Dermis microvascular lymphatic vessel endothelial cell (primary cell): ENCODE measurements at places on chromosomes 3 and 15.

DNA sequence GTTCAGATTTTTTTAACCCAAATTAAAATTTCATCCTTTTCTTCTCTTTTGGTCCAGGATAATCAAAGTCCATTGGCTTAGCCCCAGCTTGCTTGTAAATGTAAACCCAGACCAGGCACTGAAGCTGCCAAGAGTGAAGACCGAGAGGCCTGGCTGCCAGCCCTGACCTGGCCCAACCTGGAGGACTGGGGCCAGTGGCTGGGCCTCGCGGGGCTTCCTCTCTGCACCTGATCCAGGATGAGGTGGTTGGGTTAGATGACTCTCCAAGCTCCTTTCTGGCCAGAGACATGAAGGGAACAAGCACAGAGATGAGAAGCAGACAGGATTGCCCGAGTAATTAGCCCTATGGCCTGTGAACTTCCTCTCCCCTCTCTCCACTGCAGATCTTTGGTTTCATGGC, 50.6 kb downstream of the CMTM6 start:
- no peak for DNase-seq

DNA sequence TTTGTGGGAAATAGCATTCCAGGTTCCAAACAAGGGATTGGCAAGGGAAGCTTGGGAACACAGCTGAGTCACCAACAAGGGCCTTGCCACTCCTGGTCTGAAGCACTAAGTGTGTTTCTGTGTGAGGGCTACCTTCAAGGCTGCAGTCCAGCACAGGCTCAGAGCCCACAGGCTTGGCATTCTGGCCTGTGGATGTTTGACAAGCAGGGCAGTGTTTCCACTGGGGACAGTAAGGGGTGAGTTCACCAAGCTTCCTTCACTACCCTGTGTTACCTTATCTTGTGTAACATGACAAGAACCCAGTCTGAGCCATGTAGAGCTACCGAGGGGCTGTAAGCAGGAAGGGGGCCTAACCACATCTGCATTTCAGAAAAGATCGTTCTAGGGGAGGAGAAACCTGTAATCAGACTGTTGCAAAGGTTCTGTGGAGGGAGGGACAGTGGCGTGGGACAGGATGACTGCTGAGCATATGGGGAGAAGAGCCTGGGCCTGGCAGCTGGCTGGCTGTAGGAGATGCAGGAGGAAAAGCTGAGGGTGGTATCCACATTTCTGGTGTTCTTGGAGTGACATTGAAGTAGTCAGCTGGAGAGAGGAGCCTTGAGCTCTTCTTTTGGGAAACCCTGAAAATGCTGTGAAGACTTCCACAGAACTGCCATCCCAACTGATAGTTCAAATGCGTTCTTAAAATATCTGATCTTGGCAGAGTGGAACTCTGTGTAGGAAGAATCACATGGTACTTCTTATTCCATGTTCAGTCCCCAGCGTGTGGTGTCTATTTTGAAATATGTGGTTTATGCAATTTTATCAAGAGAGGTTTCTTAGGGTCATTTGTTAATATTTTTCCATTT, 61.3 kb downstream of the CTDSPL start:
- DNase-seq = no peak

DNA sequence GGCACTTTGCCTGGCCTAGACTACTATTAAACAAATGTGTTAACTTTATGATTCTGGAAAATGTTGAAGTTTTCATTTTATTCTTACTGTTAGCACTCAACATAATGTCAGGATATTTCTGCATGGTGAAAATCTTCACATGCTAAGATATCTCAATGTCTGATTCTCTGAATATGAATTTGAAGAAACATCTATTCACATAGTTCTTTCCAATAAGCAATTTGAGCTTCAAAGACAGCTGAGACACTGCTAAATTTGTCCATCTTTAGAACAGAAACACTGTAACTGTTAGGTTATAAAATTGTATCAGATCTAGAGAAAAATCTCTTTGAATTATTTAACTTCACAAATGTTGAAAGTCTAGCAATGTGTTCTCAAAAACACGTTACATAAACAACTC, 970.2 kb downstream of the PLOD2 start:
- no peak for DNase-seq

DNA sequence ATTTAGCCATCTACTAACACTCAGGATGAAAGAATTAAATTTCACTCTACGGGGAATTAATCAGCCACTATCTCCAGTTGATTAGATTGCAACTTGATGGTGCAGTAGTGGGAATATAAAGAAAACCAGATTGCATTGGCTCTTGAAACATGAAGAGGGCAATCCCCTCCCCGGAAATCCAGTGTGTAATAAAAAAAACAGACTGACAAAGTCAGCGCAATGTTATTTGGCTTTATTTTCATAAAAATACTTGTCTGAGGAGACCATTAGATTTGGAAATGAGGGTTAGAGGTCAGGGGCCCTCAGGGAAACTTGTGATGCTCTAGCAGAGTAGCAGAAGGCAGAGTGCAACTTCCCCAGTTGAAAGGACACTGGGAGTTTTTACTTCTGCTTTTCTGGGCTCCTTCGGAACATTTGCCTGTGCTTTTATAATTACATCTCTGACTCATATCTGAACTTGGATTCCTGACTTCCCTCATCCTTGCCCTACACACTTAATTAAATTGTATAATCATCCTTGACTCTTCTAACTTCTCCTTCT, 326.8 kb downstream of the TUSC7 start:
- DNase-seq = no peak

GRCh38 chr3:69405067-69405466, 19.2 kb upstream of the FRMD4B start:
- no peak for DNase-seq

DNA sequence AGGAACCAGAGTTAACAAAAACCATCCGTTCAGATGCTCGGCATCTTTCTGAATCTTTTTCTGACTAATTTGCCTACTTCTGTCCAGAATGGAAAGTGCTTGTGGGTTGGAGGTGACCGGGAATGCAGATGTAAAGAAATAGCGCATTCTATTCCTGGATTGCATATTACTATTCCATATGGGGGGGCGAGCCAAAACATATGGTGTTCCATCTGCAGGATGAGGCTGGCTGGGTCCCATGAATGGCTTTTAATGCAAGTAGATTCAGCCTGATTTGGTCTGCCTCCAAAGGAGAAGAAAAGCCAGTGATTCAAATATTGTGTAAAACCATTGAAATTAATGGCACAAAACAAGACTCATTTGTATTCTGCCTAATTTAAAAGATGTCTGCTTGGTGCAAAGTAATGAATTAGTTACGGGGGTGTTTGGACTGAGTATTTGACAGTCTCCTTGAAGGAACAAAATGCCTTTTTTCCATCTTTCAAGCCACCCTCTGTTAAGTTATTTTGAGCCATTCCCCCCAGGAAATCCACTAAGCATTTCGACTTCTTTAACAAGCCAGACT, 99.0 kb downstream of the ST8SIA2 start:
- DNase-seq = no peak

DNA sequence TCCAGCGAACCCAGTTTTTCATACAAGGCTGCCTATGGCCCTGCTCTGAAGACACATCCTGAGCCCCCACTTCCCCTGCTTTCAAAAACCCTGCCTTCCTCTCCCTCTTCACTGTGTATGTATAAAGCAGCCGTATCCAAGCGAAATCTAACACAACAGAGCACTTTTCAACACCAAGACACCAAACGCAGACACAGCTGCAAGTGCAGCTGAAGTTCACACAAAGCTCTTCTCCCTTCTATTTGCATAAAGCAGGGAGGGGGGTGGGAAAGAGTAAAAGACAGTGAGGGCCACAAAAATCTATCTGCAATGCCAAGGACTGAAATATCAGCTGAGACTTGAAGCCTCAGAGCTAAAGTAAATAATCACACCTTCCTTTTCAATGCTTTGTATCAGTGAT, 35.1 kb upstream of the CSPG5 start:
- DNase-seq = no peak

DNA sequence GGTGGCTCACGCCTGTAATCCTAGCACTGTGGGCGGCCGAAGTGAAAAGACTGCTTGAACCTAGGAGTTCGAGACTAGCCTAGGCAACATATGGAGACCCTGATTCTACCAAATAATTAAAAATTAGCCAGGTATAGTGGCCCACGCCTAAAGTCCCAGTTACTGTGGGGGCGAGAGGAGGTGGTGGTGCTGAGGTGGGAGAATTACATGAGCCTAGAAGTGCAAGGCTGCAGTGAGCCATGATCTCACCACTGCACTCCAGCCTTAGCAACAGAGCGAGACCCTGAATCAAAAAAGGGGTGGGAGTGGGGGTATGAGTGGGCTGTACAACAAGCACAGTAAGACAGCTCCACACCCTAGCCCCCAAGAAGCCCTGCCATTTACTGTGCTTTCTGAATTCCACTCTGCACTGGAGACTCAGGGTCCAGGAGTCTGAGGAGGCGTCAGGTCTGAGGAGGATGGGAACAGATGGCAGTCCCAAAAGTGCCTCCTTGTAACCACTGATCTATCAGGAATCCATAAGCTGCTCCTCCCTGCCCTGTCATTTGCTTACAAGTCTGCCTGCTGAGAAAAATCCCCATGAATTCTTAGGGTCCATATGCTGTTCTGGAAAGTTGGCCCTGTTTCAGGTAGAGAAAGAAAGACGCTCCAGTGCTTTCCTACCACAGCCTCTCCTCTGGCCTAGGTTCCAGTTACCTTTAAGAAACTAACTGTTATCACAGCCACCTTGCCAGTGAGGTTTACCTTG, 171.1 kb downstream of the MAGI1 start:
- no peak for DNase-seq
